Hippocampal formation (tissue), 2 donors: ENCODE measurements at places on chromosomes 7 and 10.
A peak's percentile ranks its signal among the peaks of the same experiment; 100 is the strongest.

GRCh38 chr7:86667732-86668131 is 24.0 kb downstream of the GRM3 start:
- DNase-seq, result no peak

- no peak for DNase-seq
Observed at GRCh38 chr7:29170781-29171180, 23.8 kb upstream of the CHN2 start.

- DNase-seq, result no peak
Observed at GRCh38 chr7:99737726-99738125, 2.7 kb upstream of the CYP3A7 start.

GRCh38 chr10:124291001-124291701 is 127.6 kb downstream of the OAT start:
- no peak for DNase-seq

GRCh38 chr7:10889266-10889898 is 84.3 kb upstream of the PHF14 start:
- DNase-seq, result peak; percentile 5

- no peak for DNase-seq
Observed at GRCh38 chr10:91242940-91243339, 22.5 kb downstream of the PCGF5 start.

DNA sequence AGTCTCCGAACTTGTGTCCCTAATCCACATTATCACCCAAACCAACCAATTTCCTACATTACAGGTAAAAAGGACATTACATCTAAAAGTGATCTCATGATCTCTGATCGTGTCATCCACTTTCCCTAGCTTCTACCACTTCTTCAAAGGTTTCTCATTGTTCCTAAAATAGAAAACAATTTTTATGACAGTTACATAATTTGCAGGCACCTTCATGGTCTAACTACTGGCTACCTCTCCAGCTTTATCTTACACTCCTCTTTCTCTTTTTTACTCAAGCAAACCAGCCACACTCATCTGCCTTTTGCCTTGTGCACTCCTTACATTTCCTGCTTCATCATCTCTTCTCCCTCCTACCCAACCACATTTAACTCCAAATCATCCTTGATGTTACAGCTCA is 886.7 kb upstream of the SORCS1 start:
- DNase-seq, result no peak

DNA sequence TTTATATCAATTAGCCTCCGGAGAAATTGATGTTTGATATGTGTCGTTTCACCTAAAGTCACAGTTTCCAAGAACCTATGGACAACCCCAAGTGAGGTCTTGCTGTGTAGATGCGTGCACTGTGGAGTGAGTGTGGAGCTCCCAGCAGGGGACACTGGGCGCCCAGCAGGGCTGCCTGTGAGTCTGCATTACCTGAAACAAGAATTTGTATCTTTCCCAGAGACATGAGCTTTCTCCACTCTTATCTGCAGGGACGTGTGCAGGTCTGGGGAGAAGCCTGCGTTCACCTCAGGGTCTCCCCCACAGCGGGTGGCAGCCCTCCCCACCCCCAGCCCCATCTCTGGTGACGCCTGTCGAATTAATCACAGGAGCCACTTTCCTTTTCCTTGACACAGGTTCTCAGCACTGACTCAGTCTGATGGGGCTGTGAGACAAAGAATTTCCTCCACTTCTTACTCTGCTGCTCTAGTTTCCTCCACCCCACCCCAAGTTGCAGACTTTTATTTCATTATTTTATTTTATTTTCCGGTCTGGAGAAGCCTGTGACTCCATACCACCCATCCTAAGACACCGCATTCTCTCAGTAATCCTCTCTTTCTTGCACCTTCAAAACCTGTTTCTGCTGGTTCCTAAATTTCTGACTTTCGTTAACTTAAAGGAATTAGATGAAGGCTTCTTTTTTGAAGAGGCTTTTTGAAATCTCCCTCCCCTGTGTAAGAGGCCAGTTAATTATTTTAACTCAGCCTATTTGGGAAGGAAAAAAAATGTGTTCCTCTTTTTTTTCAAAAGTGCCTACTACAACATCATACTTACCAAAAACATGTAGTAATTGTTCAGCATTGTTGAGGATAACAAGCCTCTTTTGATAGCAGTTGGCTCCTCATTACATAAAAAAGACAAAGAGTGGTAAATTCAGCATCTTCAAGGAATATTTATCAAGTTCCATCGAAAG is 17.0 kb upstream of the INSIG1 start:
- no peak for DNase-seq

GRCh38 chr10:86291616-86292340 is 74.8 kb downstream of the GRID1 start:
- no peak for DNase-seq

DNA sequence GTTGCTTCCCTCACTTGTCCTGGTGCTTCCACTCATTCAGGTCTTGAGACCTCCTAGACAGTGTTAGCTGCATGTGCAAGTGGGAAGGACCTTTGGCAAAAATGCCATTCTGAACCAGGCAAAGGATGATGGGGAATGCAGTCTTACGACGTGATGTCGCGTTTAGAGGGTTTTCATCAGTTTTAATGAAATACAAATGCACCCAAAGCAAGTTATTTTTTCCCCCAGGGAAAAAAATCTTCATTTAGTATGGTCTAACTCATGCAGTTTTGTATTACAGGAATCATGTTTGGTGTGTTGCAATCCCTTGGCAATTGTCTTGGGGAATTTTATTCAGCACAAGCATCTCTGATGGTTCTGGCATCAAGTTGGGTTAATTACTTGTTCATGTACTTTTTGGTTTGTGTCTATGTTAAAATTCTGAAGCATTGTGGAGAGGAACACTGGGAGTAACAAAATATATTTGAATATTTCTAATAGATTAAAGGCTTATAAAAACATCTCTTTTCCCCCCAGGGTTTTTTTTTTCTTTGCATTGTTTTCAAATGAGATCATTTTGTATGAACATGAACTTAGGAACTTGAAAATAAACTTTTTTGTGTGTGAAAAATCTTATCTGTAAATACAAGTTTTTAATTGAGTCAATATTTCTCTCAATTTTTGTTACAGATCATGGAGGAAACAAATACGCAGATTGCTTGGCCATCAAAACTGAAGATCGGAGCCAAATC is 188.9 kb downstream of the BICC1 start:
- no peak for DNase-seq

DNA sequence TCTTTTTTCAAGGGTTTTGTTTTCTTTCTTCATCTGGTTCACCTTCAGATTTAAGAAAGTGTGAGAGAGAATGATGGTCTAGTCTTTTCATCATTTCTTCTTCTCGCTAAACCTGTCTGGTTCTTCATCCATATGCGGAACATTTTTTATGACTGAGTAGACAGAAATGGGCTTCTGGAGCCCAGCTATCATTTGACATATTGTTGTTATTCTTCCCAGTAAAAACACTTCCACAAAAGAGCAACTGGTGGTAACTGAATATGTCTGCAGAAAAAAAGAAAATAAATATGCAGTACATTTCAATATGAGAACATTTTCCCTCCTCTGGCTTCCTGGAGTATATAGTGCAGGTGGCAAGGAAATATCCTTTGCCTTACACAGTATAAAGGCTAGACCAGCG is 209.5 kb downstream of the JCAD start:
- DNase-seq, result no peak

DNA sequence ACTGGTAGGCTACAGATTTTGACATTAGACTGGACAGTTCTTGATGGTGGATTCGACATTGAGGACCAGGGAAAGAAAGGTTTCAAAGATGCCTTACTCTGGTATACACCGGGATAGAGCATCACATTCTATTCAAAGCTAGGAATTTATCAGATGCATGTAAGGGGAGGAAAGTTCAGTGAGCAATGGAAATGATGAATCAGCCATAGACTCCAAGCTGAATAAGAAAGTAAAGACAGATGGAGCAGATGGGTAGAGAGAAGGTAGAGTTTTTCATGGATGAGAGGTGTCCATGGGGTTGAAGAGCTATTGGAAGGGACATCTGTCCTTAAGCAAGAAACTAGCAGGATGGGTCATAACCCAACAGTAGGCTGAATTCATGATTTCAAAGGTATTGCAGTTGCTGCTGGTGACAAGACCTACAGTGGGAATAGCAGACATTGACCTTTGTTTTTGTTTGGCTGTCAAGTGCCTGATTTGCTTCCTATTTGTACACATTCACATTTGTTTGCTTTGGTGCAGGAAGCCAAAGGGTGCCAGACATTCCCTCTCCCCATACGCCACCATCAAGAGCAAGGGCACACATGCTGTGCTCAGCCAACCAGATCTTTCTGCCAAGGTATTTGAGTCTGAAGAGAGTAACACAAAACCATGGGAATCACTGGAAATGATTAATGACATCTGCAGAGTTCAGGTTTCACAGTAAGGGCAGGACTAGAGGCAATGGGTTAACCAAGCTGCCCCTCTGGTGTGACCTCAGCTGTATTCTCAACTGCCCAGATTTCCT is 8.6 kb upstream of the CACUL1 start:
- DNase-seq, result no peak

- DNase-seq, result peak; percentile 49
Observed at GRCh38 chr10:102120991-102121738, 997 bp upstream of the LDB1 start.

- DNase-seq, result no peak
Observed at GRCh38 chr7:92731335-92732063, 104.9 kb downstream of the CDK6 start.

DNA sequence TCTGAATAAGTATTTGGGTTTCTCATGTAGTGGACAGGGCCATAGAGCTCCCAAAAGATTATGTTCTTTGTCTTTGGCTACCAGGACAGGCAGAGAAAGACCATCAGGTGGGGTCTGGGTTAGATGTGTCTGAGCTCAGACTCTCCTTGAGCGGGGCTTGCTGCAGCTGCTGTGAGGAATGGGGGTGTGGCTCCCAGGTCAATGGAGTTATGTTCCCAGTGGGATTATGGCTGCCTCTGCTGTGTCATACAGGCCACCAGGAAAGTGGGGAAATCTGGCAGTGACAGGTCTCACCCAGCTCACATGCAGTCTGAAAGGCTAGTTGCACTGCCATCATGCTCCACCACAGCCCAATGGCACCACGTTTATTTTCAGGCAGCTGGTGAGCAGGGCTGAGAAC is 97.0 kb upstream of the FERD3L start:
- no peak for DNase-seq

DNA sequence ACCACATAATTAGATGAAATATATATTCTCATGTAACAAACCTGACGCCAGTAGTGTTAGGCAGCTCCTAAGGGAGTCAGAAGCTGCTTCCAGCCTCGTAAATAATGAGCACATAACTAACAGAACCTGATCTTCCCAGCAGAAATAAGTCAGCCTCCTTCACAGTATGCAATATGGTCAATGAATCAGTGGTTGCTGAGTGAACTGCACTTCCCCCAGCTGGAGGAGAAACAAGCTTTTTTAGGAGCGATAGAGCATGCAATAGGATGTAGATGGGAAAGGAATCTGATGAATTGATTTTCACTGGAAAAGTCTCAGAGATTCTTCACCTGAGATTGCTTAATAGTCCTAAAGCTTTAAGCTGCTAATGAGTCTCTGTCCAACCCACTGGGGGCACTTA is 337.2 kb upstream of the LRGUK start:
- no peak for DNase-seq

GRCh38 chr10:16016688-16017087 is 156.4 kb upstream of the MINDY3 start:
- DNase-seq, result no peak

DNA sequence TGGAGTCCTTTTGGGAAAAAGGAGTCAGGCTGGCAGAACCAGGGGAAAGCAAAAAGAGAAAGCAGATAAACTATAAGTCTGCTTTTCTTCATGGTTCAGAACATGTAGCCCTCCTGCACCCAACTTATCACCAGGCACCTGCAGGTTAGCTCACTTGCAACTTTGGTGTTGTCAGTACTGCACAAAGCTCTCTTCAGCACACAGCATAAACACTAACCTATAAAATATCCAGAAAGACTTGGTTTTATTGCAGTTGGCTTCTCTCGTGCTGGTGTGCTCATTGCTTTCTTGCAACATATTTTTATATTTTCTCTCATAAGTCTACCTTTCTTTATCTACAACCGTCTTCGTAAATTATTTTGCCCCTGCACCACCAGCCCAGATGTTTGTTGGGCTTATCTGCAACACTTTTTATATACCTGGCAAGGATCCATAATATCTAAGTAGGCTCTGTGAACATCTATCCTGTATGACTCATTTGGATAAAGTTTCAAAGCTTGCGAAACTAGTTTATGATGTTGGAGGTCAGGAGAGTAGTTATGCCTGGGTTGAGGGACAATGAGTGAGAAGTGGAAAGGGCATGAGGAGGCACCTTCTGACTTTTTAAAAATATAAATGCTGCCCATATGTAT is 164.6 kb downstream of the ANKRD30A start:
- no peak for DNase-seq

DNA sequence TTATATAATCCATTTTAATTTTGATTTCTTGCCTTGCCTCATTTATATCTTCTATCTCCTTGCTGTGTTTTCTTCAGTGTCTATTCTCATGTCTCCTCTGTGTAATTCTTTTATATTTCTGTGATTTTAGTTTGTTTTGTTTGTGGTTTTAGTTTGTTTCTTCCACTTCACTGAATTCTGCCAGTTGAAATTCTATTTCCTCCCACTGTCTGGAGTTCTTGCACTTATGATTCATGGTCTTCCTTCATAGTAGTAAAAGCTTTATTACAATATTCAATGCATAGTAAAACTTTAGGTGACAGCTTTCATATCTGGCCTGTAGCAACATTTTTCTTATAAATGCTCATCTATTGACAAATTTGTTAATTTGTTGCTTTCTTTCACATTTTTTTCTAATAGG is 113.3 kb downstream of the MAGI2 start:
- DNase-seq, result no peak

DNA sequence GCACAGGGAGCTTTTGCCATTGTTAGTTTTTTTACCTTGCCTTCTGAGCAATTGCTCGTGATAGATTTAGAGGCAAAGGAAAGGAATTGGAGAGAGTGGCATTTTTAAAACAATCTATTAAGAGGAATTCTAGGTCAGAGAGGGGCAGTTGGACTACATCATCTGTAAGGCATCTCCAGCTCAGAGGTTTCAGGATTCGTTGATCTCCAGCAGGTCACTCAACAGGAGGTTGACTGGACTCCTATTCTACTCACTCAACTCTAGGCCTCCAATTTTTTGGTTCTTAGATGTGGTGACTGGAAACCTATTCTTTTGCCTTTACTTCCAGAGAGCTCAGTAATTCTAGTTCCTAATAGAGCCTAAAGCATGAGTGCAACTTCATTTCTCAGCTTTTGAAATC is 42.8 kb downstream of the TBXAS1 start:
- DNase-seq, result no peak

DNA sequence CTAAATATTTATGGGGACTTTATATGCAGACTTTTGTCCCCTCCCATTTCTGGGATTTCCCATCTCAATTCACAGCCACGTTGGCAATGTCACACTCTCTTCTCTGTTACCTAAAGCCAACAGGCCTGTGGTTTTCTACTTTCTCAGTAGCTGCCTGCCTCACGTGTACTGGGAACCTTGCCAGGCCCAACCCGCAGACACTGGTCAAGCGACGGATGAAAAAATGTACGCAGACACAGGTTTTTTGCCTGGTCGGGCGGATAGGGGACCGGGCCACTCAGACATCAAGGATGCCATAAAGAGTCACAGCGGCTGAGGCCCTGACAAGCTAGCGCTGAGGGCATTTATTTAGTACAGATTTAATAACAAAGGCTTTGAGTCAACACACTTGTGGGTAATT is 204.4 kb upstream of the DPP6 start:
- DNase-seq, result no peak
